ENCODE measurements at places on chromosomes 12 and 14. TPM values are rescaled to one million over a fixed set of nuclear protein-coding genes. Genes with fewer than 3 reads are reported as not detected.

DNA sequence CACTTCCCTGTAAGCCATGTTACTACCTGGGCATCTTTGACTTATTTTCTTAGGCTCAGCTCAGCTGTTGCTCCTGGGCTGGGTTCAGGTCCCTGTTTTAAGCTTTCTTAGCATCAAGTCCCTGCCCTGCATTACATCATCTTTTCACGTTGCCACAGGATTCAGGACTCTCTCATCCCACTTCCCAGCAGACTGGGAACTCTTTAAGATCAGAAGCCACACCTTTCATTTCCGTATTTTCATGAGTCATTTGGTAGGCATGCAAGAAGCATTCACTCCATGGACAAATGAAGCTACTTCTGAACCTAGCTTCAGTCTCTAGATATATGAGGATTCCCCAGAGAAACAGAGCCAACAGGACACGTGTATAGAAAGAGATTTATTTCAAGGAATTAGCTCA lies 726.8 kb downstream of the VRK1 start:
- no peak overlapping the region for H3K27ac ChIP-seq
- no peak overlapping the region for H3K4me3 ChIP-seq
- H3K36me3 ChIP-seq: no peaks in the 10 kb centered on the region
- DNase-seq: no peak
- peaks cover 4% of the 10 kb centered on the region for H3K27me3 ChIP-seq

- no peaks in the 10 kb centered on the region for H3K4me1 ChIP-seq
- H3K4me3 ChIP-seq: no peak overlapping the region
- H3K27ac ChIP-seq: no peak overlapping the region
- H3K27me3 ChIP-seq: no peaks in the 10 kb centered on the region
These were observed 410.3 kb upstream of the LMO3 start for GRCh38 chr12:17016116-17016864.

- no peak overlapping the region for H3K4me3 ChIP-seq
- DNase-seq: no peak
- H3K27ac ChIP-seq: no peak overlapping the region
- no peaks in the 10 kb centered on the region for H3K36me3 ChIP-seq
- H3K27me3 ChIP-seq: no peaks in the 10 kb centered on the region
- no peaks in the 10 kb centered on the region for H3K4me1 ChIP-seq
These were observed 480.0 kb upstream of the SYT1 start for GRCh38 chr12:78384541-78384940.

DNA sequence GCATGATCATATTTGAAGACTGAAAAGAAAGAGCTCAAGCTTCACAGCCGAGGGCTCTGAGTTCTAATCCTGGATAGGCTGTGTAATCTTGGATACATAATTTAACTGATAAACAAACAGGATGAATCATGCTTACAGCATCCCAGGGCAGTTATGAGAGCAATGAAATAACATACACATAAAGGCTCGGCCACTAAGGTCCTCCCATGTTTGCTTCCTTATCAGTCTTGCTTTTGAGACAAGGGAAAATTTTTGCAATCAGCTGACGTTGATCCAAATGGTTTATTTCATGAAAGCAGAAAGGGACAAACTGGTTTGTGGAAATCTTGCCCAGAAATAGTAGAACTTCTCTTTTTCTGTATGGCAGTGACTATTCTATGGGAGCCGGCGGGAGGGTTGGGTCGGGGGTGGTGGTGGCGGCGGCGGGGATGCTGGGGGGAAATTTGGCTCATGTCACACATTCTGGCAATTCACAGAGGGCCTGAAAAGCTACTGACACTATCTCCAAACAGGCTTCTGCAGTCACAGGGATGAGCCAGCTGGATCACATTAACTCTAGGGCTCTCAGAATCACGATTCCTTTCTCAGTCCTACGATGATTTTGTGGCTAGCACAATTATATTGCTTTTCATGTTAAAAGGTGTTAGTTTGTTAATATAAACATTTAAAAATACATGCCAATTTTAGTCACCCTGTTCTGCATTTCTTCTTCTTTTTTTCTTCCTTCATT lies 124.5 kb downstream of the SLC8A3 start:
- H3K27me3 ChIP-seq: peaks cover 5% of the 10 kb centered on the region
- no peak overlapping the region for H3K27ac ChIP-seq
- H3K4me3 ChIP-seq: no peak overlapping the region
- H3K36me3 ChIP-seq: no peaks in the 10 kb centered on the region
- no peak for DNase-seq
- no peaks in the 10 kb centered on the region for H3K4me1 ChIP-seq

- H3K4me1 ChIP-seq: peaks cover 24% of the 10 kb centered on the region
- peak overlapping the region; percentile 48 for H3K27ac ChIP-seq
- peak; percentile 35 for DNase-seq
- H3K36me3 ChIP-seq: peaks cover 23% of the 10 kb centered on the region
- no peaks in the 10 kb centered on the region for H3K27me3 ChIP-seq
- peak overlapping the region; percentile 79 for H3K4me3 ChIP-seq
These were observed 602 bp downstream of the CHFR start for GRCh38 chr12:132886529-132887477.

Gene RNU6-8
- not detected for total RNA-seq
